ENCODE measurements at places on chromosomes 5 and 9.
A peak's percentile ranks its signal among the peaks of the same experiment; 100 is the strongest.

DNA sequence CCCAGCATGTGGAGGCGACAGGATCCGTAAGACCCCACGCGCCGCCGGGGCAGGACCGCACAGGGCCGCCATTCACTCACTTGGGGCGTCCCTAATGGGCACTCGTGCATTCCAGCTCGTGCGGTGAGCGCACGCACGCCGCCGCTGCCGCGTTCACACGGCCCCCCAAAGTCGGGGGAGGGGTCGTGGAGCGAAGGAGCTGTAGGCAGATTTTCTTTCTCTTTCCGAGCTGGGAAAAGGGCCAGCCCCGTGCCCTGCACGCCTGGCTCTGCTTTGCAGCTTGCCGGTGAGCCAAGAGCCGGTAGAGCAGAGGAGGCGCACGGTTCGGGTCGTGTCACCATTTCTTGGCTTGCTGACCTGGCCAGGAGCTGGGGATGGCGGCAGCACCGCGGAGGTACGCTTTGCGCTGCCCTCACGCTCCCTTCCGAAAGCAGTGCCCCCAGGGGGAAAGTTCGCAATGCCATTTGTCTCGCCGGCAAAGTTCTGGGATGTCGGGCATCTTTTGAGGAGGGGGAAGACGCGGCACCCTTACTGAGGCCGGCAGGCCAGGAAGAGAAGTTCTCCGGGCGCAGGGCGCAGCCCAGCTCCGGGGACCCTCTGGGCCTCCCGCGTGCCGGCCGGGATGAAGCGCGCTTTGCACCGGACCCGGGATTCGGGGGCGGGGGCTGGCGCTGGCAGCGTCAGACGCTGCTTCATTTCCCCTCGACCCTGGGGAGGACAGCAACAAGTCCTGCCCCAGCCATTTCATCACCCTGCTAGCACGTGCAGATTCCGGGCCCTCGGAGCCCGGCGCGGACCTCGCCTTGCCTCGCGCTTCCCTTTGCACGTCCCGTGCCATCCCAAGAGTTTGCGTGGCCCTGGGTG is 898 bp downstream of the STC2 start:
- no peak for DNase-seq

GRCh38 chr9:70340572-70340971 is 73.9 kb downstream of the KLF9 start:
- no peak for DNase-seq

GRCh38 chr9:87206064-87206661 is 258.9 kb upstream of the GAS1 start:
- DNase-seq = no peak

GRCh38 chr5:162119801-162120200 is 52.2 kb downstream of the GABRG2 start:
- no peak for DNase-seq

GRCh38 chr5:74326571-74327338 is 313.8 kb downstream of the ENC1 start:
- peak; percentile 87 for DNase-seq

- DNase-seq = no peak
Observed at GRCh38 chr5:13378091-13378490, 566.4 kb downstream of the DNAH5 start.

- no peak for DNase-seq
Observed at GRCh38 chr9:22102146-22103053, 93.3 kb upstream of the CDKN2B start.

GRCh38 chr5:40437452-40437861 is 242.3 kb upstream of the PTGER4 start:
- no peak for DNase-seq

GRCh38 chr9:78144008-78144381 is 91.9 kb upstream of the CEP78 start:
- DNase-seq = no peak

DNA sequence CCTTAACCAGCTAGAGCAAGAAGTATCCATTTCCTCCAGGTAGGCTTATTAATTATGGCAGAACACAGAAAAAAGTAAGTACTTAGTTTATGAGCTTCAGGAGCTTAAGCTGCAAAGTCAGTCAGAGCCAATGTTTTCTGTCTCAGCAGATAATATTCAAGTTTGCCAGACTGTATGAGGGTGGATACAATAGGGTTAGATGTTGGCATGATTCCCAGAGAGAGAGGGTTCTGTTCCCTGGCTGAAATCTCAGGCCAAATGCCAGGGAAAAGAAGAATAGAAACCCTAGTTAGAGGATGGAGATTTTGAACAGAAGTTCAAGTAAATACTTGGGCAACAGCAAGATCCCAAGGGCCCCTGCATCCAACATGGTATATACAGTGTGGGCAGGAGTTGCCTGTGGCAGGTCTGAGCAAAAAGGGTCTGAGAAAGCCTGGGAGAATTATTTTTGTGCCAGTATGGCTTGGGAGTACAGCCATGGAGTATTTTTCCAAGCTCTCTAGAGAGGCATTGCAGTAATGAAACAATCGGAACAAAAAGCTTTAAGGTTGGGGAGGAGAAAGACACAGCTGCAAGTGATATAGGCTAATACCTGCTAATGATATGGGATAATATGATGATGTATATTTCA is 31.0 kb upstream of the ISOC1 start:
- no peak for DNase-seq

DNA sequence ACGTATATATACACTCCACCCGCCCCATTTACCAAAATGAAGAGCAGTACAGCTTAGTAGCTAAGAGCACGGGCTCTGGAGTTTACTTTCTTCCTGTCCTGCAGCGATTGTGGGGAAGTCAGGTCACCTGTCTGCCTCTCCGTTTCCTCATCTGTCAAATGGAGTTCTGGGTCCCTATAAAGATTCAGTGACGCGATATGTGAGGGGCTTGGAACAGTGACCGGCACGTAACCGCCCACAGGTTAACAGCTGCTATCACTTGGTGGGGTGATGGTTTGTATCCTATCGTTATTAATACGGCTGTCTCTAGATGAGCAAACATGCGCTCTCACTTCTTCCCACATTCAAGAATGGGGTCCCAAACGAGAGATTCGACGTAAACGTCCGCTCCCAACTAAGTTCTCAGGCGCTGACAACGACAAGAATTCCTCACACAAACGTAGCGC is 426 bp downstream of the FAM114A2 start:
- peak; percentile 3 for DNase-seq

DNA sequence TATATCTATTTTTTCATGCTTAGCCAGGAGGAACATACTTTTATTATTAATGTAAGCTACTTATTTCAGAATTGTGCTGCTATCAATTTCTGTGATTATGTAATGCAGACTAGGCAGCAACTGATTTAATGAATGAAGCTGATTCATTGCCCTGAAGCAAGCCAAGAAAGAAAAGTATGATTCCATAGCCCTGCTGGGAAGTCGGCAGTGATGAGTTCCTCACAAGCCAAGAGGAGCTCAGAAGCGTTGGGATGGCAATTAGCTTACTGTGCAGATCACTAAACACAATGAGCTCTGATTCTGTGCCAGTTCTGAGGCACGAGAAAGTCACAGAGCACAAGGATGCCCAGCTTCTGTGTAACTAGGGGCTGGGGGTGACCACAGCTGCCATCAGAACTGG is 254.3 kb upstream of the KLF9 start:
- no peak for DNase-seq

DNA sequence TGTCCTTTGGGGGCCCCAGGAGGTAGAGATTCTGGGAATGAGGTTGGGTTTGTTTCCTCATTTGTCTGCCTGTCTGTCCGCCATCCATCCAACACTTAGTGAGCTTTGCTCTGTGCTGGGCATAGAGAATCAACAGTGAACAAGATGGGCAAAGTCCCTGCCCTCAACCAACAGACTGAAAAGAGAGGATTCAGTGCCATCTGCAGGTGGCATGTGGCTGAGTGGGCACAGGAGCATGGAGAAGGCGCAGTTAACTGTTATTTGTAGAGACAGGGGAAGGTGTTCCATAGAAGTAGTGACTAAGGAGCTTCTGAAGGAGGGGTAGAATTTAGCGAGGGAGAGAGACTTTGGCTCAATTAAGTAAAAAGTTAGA is 23.1 kb downstream of the POLR1E start:
- no peak for DNase-seq

Measured in HCT116 (cell line).